AG08395 (cell line): ENCODE measurements at places on chromosomes 7 and 10.
A peak's percentile ranks its signal among the peaks of the same experiment; 100 is the strongest.

DNA sequence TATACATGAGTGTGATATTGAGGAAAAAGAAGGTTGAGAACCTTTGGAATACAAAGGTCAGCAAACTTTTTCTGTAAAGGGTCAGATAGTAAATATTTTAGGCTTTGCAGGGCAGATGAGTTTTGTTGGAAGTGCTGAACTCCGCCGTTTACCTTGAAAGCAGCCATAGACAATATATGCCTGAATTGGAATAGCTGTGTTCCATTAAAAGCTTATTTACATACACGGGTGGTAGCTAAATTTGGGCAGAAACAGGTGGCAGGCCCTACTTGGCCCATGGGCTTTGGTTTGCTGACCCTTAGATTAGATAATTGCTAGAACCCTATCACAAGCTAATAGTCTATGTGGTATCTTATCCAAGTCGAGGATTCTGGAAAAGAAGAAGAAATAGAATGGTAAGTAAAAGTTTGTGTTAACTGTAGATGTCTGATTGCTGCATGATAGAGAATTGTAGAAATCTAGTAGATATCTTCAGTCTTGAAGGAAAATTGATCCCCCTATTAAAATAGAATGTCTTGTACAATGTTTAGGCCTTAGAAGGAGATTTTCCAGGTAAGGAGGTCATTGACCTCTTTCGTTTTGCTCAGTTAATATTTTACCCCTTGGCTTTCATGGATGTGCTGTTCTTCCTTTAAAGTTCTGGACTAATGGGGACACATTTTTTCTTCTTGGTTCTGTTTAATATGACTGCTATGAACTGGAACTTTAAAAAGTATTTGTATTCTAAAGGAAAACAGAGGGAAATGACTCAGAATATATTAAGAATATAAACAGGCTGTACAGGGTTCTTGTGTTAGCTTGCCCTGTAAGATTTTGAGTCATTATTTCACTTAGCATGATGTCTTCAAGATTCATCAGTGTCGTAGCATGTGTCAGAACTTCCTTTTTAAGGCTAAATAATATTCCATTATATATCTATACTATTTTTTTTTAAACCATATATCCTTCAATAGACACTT lies 8.0 kb downstream of the RBM33 start:
- DNase-seq = no peak

- DNase-seq = no peak
These were observed 218.2 kb upstream of the MDFIC start for GRCh38 chr7:114703677-114704076.

DNA sequence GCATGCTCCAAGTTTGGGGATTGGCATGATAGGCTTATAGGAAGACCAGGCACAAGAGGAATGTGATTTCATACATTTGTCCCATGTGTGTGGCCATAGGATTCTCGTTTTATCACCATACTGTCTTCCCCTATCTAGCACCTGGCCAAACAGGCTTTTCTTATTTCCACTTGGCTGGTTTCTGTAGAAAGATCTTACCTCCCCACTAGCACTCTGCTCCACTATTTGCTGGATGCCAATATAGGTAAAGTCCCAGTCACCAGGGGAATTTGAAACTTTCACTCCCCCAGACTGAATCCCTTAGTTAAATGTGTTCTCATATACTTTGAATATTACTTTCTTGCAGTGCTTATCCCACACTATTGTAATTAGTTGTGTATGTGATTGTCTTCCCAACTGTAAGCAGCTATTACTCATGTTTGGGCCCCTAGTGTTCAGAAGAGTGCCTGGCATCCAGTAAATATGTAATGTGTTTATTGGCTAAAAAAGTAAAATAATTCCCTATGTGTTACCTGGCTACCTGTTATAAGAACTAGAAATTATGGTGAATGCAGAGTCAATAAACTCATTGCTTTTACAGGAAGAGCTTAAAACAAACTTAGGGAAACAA lies 109.0 kb downstream of the LRMDA start:
- no peak for DNase-seq

DNA sequence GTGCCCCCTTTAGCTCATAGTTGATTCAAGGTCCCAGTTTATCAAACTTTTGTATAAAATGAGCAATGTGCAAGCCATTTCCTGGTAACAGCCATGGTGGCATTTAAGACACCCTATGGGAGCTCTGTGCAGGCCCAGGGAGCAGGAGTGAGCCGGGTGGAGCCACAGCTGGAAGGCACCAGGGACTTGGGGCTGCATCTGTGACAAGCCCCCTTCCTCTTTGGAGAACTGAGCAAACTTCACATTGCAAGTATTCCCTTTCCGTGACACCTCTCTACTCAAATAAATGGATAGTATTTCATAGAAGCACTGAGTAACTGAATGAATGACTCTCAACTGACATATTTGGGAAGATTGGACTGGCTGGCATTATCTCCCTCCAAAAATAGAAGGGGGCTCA lies 558.7 kb upstream of the FOXK1 start:
- DNase-seq = no peak

DNA sequence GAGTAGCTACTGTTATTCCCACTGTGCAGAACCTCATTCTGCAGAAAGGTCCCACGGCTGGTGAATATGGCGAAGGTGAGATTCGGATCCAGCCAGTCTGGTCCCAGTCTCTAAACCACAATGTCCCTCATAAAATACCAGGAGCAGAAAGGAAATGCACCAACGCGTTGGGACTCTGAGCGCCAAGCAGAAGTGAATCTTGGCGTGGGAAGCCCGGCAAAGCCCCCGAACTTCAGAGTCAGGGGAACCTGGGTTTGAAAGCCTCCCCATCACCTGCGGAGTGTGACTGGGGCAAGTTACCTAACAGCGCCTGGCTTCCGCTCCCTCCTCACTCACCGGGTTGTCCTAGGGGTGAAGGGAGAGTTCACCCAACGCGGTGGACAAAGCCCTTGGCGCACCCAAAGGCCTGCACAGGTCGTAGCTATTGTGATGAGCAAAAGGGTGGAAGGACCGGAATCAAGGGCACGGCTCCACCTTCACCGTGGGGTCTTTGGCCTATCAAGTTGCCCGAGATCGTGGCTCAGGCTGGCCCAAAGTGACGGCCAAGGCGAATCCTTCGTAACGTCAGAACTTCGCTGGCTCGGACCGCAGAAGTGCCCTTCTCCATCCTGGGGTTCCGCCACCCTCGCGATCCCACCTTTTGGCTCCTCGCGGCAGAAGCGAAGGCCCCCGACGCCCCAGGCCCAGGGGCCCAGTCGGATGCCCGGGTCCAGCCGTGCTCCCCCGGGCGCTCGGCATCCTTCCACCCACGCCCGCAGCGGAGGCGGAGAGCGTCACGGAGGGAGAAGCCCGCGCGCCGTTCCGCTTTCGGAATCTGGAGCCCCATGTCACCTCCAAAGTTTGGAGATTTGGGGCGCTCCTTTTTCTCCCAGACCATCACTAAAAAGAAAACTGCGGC lies 811 bp downstream of the RGS10 start:
- no peak for DNase-seq

DNA sequence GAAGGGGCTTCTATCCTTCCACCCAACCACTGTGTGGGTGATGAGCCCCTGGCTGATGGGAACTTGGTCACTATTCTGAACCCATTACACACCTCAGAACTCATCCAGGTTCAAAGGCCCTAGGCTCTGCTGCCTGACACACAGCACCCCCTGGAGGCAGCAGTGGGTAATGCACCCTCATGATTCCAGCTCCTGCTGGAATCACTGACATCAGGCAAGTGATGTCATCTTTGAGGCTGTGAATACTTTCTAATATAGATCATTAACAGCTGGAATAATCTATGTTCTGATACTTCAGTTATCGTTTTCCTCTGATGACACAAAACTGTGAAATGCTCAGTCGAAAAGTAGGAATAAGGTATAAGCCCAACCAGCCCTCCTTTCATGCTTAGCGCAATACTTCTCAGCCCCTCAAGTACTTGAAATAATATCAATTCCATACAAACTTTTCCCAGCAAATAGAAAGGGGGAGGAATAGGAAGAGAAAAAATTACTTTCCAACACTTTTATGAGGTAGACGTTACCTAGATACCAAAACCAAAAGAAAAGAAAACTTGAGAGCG lies 7.5 kb upstream of the RBP3 start:
- DNase-seq = peak; percentile 84
